Activated CD4-positive, alpha-beta T cell treated with anti-CD3 and anti-CD28 coated beads for 36 hours (primary cell): ENCODE measurements at places on chromosomes 6 and 20.
A peak's percentile ranks its signal among the peaks of the same experiment; 100 is the strongest.

GRCh38 chr20:21102603-21103311, 3.4 kb downstream of the LINC00237 start:
- peak; percentile 59 for DNase-seq

DNA sequence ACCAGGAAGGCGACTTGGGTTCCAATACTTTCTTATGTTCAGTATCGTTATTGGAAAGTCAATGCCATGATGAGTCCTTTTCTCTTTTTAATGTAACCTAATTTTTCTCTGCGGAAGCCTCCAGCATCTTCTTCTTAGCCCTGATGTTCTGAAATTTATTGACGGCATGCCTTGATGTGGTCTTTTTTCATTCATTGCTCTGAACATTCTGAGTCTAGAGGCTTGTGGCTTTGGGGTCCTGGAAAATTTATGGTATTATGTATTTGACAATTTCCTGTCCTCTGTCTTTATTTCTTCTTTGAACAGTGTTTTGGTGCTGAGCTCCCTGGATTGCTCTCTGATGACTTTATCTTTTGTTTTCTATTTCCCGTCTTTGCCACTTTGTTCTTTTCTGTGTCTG, 28.7 kb upstream of the MAS1 start:
- DNase-seq: no peak

- DNase-seq: no peak
Observed at GRCh38 chr20:62068997-62069396, 3.3 kb upstream of the TAF4 start.

- peak; percentile 69 for DNase-seq
Observed at GRCh38 chr6:32192608-32193039, at the start of gene GPSM3. Gene GPSM3, minus strand, starts transcription at chr6:32192643. Its CDS starts 130 bp downstream, at chr6:32192513.

DNA sequence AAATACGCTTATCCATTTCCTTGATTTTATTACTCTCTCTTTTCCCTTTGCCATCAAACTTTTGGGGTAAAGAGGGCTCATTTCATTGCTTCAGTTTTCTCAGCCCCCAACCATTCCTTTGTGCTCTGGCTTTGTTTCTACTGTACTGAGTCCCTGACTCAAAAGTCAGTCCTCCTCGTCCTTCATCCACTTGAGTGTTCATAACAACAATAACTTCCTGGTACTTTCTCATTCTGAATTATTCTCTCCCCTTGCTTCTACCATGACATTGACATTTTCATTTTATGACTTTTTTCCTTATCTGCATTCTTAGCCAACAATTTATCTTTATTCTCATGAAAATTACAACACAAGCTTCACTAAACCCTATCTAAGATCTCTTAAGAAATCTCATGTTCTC, 911 bp downstream of the ENPP3 start:
- no peak for DNase-seq

GRCh38 chr6:45630801-45631200, 253.1 kb upstream of the SUPT3H start:
- no peak for DNase-seq

DNA sequence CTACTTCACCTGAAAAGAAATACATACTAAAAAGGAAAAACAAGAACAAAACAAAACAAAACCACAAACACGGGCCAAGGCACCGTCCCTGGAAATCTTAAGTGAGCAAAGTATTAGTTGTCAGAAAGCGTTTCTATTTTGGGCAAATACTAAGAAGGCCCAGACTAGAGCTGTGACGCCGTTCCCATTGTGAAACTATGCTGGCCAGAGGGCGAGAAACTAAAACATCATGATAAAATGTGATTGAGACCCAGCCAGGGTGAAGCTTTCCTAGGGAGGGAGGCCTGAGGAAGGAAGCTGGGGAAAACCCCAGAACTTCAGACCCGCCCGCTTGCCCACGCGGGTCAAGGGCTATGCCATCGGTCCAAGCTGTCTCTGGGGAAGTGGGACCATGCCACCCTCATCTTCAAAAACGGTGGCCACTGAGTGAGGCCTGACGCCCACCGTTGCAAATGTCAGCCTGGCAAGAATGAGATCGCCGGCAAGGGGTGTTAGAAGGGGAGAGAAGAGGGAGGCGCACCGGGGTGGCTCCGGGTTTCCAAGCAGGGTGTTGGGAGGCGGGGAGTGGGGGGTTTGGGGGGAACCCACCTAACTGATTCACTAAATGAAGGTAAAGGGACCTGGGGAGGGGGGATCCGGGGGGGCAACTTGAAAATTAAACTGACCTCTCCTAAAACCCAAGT, 1950.9 kb upstream of the DEFB115 start:
- DNase-seq: no peak

- no peak for DNase-seq
Observed at GRCh38 chr6:155107432-155108069, 112.4 kb downstream of the TIAM2 start.

DNA sequence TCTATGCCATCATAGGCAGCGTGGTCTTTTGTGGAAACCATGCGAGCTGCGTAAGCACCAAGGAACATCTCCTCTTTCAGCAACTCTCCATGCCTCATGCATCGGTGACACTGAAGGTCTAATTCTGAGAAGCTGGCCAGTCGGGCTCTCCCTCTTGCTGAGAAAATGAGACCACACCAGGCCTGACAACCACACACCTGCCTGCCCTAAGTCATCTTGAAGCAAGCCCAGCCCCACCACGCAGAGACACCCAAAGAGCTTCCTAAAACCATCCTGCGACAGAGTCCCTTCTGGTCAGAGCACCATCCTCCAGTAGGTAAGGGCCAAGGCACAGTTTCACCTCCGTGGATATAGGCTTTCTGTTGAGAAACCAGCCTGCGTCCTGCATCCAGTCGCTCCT, 26.6 kb downstream of the PREX1 start:
- DNase-seq: no peak

DNA sequence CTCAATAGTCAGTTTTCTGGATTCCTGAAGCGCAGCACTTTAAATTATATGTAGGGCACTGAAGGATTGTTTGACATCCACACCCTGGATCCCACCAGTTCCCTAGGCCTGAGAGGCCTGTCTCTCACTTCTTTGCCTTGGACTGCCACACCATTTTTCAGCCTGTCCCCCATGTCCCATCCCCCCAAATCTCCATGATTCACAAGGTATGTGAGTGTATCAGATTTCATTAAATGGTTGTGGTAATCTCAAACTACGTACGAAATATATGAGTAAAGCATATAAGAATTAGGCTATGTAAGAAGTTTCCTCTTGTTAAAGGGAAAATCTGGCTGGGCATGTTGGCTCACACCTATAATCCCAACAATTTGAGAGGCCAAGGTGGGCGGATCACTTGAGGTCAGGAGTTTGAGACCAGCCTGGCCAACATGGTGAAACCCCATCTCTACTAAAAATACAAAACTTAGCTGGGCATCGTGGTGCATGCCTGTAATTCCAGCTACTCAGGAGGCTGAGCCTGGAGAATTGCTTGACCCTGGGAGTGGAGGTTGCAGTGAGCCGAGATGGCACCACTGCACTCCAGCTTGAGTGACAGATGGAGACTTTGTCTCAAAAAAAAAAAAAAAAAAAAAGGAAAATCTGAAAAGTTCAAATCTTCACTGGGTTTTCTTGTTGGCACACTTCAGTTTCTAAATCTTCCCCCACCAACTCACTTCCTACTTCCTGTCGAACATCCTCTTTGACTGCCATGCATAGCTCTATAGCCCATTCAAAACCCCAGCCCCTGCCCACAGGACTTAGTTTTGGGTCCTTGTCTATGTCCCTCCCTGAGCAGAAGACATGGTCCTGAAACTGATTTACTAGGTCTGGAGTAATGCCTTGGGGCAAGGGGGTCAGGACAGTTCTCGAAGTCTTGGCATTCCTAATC, 97.3 kb upstream of the SHLD1 start:
- no peak for DNase-seq

GRCh38 chr6:3235486-3235885, 8.0 kb upstream of the TUBB2B start:
- DNase-seq: no peak

- no peak for DNase-seq
Observed at GRCh38 chr6:56765494-56765893, 122.8 kb upstream of the DST start.

GRCh38 chr20:53870426-53871315, 199.7 kb downstream of the BCAS1 start:
- no peak for DNase-seq

- DNase-seq: no peak
Observed at GRCh38 chr6:21769968-21770367, 176.4 kb downstream of the SOX4 start.

- DNase-seq: no peak
Observed at GRCh38 chr6:87118054-87118453, 23.1 kb upstream of the CGA start.

- DNase-seq: no peak
Observed at GRCh38 chr20:63664861-63665594, 6.9 kb downstream of the RTEL1 start.

DNA sequence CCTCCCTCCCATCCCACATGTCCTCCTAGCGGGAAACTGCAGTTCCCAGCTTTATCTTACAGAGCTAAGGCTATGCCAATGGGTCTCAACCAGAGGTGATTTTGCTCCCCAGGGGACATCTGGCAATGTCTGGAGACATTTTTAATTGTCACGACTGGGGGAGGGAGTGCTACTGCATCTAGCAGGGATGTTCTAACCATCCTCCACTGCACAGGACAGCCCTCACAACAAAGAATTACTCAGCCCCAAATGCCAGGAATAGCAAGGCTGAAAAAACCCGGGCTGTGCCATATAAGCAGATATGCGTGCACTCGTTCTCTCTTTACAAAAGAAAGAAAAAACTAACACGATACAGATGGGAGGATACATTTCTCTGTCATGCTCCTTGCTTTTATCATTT, 8.5 kb downstream of the MRPS18A start:
- no peak for DNase-seq

DNA sequence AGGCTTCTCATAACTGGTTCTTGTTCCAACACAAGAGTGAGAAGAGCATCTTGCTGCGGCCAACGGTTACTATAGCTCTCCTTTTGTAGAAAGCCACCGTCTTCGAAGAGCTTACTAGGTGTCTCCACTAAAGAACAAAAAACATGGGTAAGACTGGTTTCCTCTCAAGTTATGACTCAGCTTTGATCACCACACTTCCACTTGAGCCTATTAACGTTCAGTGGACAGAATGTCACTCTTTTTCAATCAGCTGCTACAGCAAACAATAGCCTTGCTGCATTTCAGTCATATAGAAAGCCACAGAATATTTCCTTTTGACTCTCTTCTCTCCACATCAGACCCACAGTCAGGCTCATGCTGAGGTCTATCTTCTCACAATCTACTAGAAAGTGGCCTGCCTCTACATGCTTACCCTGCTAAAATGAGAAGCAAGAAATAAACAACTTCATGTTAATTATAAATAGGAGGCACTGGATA, 243.5 kb upstream of the PREP start:
- peak; percentile 53 for DNase-seq

GRCh38 chr6:5378331-5378730, 117.0 kb downstream of the FARS2 start:
- DNase-seq: no peak

GRCh38 chr6:84618046-84618752, 146.2 kb downstream of the TBX18 start:
- DNase-seq: no peak

GRCh38 chr20:56442389-56443365, 25.8 kb upstream of the RTF2 start:
- DNase-seq: peak; percentile 20

- DNase-seq: peak; percentile 27
Observed at GRCh38 chr6:104943781-104944180, 13.1 kb upstream of the LIN28B start.

DNA sequence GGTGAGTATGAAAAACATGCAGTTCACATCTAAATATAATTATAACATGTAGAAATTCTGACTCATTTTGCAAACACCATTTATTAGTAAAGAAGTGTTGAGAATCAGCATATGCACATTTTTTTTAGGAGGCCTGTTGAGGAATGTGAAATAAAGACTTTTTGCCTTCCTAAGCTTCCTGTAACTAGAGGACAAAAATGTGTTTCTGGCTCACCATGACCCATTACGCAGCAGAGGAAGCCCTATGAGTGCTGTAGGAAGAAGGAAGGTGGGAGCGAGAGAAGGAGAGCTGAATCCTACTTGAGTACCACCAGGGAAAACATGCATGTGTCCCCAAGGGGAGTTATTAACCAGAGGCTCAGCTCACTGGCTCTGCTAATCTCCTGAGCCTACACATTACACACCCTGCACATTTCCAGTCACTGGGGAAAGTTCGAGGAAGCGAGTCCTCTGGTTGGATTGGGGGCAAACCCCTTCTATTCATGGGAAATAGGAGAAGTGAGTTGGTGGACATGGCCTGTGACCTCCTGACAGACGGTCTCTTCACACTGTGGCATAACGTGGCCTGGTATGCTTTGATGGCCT, 540.5 kb upstream of the JAG1 start:
- DNase-seq: no peak

DNA sequence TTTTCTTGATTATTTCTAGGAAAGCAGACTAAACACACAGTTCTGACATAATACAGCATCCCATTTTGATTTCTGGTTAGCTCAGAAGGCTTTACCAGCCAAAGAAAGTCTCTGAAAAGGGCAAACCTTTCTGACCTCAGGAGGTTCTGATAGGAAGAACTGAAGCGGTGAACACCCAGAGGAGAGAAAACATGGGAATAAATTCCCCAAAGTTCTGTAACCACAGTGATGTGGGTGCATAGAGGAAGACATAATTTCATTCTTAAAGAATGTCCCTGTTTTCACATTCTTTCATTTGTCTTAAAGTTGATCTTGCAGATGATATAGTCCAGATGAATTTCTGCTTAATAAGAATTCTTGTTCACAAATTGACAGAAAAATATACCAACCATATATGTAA, 60.3 kb downstream of the RSPO3 start:
- DNase-seq: no peak

DNA sequence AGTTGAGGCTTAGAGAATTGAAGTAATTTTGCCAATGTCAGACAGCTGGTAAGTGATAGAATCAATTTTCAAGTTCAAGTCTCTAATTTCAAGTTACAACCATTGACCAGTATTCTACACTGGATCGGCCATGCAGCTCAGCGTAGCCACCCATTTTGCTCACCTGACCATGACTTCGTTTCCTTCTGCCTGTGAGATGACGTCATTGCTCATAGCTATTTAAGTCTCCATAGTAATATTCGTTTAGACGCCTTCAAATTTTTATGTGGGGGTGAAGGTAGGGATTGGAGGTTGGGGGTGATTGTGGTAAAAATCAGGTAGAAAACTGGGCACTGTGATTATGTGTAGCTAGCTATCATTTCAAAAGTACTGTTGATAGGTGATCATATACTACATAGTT, 5.6 kb upstream of the HTR1B start:
- DNase-seq: no peak
